ENCODE measurements at places on chromosomes 11 and 22. TPM values are rescaled to one million over a fixed set of nuclear protein-coding genes. Genes with fewer than 3 reads are reported as not detected.

Gene TRPM5
- total RNA-seq = not detected

Gene HMBS
- 33.8 TPM for total RNA-seq

Gene ISX
- not detected for total RNA-seq

Gene C22orf42
- total RNA-seq = not detected

Gene NCR3LG1
- 0.69 TPM for total RNA-seq

Gene SLC25A45
- total RNA-seq = 14.4 TPM

Gene TRIM49D1
- not detected for total RNA-seq

Gene PRR5L
- 42.7 TPM for total RNA-seq

Gene HOATZ
- total RNA-seq = not detected

Gene MMP8
- total RNA-seq = not detected

Gene SLCO2B1
- not detected for total RNA-seq

Gene OR51B4
- total RNA-seq = not detected

Gene P2RY6
- not detected for total RNA-seq

Gene MMP13
- total RNA-seq = not detected

Gene OR6X1
- not detected for total RNA-seq

Gene KLHL35
- 0.51 TPM for total RNA-seq

Gene FOLR2
- total RNA-seq = not detected

Gene MS4A12
- not detected for total RNA-seq

Gene FXYD2
- not detected for total RNA-seq

Gene BIK
- 4.1 TPM for total RNA-seq

Gene MRGPRE
- not detected for total RNA-seq

Gene FAT3
- total RNA-seq = not detected

Gene RELT
- 18.9 TPM for total RNA-seq

Gene JAML
- total RNA-seq = 163 TPM

Gene CASP1
- total RNA-seq = 28.5 TPM

Gene CLDN5
- 0.17 TPM for total RNA-seq

Gene LRRC56
- 1.6 TPM for total RNA-seq

Gene TNNT3
- 6.8 TPM for total RNA-seq

Gene SLC5A1
- not detected for total RNA-seq

Gene LGR4
- 0.22 TPM for total RNA-seq

Gene GPR83
- total RNA-seq = not detected

Gene PRODH
- not detected for total RNA-seq

Gene RAB1B
- 118 TPM for total RNA-seq

Gene OR5B12
- total RNA-seq = not detected

Gene RIMBP3C
- not detected for total RNA-seq

Measured in activated CD4-positive, alpha-beta memory T cell treated with anti-CD3 and anti-CD28 coated beads for 36 hours (primary cell).